ENCODE measurements at places on chromosomes 13 and 19.
A peak's percentile ranks its signal among the peaks of the same experiment; 100 is the strongest.

DNA sequence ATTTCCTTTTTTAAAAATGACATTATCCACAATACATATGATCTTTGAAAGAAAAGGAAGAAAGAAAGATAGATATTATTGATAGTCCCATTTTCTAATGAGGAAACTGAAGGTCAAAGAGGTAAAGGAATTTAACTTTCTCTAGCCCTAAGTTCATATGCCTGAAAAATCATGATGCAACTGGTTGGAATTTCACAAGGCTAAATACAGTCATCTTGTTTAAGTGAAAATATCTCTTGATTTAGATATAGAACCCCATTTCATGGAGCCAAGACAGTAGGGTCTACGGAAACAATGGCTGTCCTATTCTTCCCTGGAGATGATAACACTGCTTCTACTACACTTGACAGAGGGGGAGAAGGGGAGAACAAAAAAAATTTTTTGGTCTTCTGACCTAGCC is 366.2 kb downstream of the DNAJC15 start:
- DNase-seq: no peak

DNA sequence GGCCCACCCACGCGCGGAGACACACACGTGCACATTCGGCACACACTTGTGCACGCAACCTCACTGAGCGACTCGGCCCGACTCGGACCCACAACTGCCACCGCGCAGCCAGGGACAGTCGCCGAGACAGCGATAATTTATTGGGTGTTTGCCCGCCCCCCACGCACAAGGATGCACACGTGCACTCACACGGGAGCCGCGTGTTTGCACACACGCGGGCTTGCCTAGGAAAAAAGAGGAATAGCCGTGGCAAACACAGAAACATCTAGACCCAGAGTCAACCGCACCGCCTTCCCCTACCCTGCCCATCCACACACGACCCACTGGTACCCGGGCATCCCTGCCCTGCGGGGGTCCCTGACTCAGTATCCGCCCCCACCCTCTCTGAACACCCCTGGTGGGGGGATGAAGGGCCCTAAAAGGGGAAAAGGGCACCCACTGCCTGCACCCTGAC is 1.1 kb upstream of the SSBP4 start:
- peak; percentile 64 for DNase-seq

- DNase-seq: no peak
Observed at GRCh38 chr19:12749938-12750521, 1.6 kb upstream of the BEST2 start.

- no peak for DNase-seq
Observed at GRCh38 chr19:51602189-51602854, 27.9 kb downstream of the SIGLEC5 start.

- DNase-seq: no peak
Observed at GRCh38 chr13:41606646-41607045, 149.3 kb downstream of the RGCC start.

DNA sequence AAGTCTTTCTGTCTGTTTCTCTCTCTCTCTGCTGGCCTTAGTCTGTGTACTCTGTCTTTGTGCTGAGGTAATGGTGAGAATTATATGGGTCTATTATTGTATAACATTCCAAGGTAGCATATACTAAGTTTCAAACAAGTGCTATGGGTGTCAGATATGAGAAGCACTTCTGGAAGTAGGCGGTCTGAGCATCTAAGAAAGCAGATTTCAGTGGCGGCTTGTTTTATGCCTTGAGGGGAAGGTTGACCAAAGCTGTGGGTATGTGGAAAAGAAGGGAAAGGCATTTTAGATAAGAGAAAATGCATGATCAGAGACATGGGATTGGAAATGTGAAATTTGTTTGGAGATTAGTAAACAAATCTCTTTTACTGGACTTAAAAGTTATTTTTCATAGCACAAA is 348.5 kb downstream of the RFC3 start:
- DNase-seq: no peak

GRCh38 chr13:109028624-109029023 is 399.2 kb downstream of the MYO16 start:
- no peak for DNase-seq

- no peak for DNase-seq
Observed at GRCh38 chr19:5672708-5673459, 7.4 kb downstream of the MICOS13 start.

DNA sequence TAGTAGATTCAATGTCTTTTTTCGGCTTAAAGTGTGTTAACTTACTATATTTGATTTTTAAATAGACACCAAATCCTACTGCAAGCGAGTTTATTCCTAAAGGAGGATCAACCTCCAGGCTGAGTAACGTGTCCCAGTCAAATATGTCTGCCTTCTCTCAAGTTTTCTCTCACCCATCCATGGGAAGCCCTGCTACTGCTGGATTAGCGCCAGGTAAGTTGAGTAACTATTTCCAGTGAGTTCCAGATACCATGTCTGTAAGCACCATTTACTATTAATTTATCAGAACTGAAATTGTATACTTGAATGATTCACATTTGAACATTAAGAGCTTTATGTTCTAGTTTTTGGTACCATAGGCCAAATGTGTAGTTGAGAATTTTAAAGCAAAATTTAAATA is 81.8 kb downstream of the PAN3 start:
- no peak for DNase-seq

GRCh38 chr19:10269333-10270179 is 1.4 kb upstream of the ICAM1 start:
- peak; percentile 94 for DNase-seq

- no peak for DNase-seq
Observed at GRCh38 chr13:42232671-42233070, 39.3 kb upstream of the AKAP11 start.

DNA sequence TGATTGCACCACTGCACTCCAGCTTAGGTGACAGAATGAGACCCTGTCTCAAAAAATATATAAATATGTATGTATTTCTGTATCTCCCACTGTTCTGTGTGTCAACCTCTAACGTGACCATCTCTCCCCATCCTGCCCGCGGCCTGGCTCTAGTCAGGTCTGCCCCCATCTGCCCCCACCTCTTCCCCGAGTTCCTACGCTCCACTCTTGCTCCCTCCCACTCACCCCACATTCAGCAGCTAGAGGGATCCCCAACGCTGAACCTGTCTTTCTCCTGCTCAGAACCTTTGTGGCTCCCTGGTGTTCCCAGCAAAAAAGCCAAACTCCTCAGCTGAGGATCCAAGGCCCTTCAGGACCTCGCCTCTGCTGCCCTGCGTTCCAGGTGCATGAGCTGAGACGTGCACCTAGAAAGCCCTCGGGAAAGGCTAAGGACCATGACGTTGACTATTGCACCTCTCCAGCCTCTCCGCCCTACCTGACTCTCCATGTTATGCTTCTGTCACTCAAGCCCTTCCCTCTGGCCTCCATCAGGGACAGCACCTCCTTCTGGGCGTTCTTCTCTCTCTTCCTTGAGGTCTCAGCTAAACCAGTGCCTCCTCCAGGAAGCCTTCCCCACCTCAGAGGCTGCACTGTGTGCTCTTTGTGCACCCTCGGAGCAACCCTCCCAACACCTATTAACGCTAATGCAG is 18.1 kb downstream of the AKT2 start:
- DNase-seq: no peak

- no peak for DNase-seq
Observed at GRCh38 chr13:25266706-25267105, 20.6 kb downstream of the MTMR6 start.

DNA sequence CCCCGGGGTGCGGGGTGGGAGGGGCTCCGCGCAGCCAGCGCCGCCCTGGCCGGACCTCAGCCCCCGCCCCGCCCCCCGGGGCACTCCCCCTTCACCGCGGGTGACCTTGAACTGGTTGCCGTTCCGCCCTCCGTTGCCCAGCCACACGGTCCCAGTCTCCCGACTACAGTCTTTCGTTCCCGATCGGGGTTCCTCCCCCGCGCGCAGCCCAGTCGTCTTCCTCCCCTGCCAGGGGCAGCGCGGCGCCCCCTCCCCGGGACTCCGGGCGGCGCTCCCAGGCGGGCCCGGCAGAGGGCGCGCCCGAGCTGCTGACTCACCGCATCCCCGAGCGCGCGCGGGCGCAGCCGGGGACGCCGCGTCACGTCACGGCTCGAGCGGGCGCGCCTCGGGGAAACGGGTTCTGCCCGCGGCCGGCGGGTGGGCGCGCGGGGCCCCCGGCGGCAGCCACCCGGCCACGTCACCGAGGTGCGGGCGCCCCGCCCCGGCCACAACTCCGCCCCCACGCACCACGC is 459 bp downstream of the MIDN start:
- peak; percentile 84 for DNase-seq

- no peak for DNase-seq
Observed at GRCh38 chr19:28034936-28035335, 1178.0 kb downstream of the UQCRFS1 start.

DNA sequence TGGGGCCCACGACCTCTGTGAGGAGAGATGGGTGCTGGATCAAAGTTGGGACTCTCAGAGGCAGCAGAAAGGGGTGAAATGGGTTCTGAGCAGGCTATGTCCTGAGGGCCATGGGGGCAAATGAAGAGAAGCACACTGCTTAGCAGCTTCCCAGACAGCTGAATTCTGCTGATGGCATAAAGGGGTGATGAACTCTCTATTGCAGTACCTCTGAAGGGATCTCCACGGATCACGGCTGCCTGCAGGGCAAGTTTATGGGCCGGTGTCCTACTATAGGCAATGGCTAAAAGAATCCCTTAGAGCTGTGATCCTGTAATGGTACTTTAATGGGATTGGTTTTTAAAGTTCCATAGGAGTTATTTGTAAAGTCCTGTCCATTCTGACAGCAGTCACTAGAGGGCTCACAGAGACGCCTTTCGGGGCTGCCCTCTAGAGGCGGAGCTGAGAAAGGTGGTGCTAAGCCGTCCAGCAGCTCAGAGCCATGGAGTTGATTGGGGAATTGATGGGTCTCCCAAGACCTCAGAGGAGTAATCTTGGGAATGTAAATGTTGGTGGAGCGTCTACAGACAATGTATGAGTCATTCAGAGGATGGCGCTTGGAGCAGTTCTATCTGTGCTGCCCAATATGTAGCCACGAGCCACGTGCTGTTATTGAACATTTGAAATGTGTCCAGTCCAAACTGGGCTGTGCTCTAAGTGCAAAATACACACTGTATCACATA is 287.3 kb downstream of the COG6 start:
- peak; percentile 81 for DNase-seq

- no peak for DNase-seq
Observed at GRCh38 chr19:31119951-31120690, 229.1 kb downstream of the TSHZ3 start.

DNA sequence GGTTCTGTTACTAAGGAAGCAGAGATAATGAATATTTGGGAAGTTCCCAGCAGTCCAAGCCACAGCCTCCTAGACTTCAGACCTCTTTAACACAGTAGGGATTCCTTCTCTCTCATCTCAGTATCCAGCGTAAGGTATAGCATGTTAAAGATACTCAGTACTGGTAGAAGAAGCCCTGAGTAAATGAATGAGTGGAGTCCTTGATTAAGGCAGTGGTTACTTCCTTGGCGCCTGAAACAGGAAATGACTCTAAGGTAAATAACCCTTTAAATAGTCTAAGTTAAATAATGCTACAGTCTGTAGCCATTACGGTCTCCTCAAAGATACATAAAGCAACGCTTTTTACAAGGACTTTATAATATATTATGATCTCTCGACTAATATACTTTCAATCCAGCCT is 650.8 kb upstream of the MIR17HG start:
- DNase-seq: no peak

GRCh38 chr13:48993150-48993549 is 17.4 kb downstream of the FNDC3A start:
- DNase-seq: no peak

- DNase-seq: peak; percentile 58
Observed at GRCh38 chr13:46295491-46296114, 83.9 kb downstream of the LRRC63 start.

DNA sequence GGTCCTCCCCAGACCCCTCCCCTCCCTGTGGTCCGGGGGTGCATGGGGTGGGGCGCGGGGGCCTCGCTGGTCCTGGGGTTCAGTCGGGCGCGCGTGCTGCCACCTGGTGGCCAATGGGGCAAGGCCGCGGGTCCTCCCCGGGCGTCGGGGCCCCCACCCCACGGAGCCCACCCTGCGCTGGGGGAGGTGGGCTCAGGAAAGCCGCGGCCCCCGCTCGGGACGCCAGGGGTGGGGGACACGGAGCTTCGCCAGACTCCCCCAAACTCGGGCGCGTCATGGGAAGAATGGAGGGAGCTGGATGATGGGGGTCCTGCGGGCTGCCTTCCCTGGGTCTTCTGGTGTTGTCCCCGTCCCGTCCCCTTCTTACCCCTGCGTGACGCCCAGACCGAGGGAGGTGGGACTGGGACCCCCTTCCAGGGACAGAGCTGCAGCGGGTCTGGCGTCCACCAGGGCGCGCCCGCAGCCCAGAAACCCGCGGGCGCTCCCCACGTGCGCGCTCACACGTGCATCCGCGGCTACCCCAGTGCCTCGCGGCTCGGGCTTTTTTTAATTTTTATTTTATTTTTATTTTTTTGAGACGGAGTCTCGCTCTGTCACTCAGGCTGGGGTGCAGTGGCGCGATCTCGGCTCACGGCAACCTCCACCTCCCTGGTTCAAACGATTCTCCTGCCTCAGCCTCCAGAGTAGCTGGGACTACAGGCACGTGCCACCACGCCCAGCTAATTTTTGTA is 19.8 kb upstream of the TCF3 start:
- DNase-seq: peak; percentile 68

All from activated CD4-positive, alpha-beta T cell treated with anti-CD3 and anti-CD28 coated beads for 48 hours (primary cell).